ENCODE measurements at places on chromosomes 3 and 15.

- no peak for DNase-seq
Measured at GRCh38 chr3:181493423-181493822, 218.3 kb upstream of the SOX2 start.

DNA sequence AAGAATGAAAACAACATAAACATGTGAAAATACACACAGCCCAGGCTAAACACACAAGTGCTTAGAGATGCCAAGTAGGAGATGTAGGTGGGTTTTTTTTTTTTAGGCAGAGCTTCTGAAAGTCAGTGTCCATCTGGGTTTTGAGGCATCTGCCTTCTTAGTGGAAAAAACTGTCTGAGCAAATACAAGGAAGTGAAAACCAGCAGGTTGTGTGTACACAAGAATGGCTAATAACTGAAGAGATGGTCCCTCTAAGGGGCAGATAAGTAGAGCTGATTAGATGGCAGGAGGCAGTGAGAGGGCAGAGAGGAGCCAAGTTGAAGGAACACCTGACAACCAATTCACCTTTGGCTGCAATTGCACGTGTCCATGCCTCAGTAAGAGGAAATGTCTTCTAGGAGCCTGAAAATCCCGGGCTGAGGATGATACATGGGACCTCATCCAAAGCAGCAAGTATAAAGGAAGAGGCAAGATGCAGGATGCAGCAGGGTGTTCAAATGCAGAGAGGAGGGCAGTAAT, 34.9 kb downstream of the CYP19A1 start:
- no peak for DNase-seq

DNA sequence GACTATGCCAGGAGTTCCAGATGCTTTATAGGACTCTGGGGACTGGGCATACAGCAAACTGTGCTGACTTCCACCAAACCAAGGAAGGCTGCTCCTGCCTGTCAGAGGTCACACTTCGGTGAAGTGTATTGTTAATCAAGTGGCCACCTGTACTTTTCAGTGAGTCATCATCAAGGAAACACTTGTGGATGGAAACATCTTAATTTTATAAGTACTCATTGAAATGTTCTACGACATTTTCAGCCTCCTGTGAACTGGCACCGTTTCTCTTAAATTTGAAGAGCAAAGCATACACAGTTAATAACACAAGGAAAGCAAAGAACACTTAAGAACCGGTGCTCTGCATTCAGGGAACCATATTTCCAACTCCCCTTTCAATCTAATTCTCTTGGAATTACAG, 801.7 kb upstream of the DPPA4 start:
- no peak for DNase-seq

DNA sequence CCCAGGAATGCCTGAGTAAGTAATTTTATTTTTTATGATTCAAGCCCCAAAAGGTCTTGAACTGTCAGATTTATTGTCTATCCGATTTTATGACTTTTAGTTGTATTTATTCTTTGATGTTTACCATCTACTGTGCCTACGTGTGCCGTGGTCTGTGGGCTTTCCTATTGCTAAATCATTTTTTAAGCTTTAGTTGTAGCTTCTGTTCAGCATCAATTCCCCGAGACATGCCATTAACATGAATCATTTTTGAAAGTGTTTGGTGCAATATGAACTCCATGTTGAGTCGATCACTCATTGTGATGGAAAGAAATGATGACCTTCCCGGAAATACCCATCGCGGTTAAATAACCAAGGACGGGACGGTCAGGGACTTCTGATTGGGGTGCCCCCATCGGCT, 268.7 kb upstream of the THRB start:
- no peak for DNase-seq

DNA sequence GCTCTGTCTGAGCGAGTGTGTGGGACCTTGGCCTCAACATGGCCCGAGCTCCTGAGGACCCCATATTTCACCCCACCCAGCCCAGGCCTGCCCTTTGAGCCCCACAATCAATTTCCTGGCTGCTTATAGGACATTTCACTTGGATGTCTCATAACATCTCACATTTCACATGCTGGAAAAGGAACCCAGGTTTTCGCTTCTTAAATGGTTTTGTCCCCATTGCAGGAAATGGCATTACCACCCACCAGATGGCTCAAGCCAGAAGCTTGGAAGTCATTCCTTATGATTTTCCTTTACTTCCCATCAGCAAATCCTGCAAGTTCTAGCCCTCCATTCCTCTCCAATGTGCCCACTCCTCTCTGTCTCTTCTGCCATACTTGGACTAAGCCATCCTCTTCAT, 14.9 kb downstream of the ITGA11 start:
- no peak for DNase-seq

- DNase-seq = peak; percentile 19
Measured at GRCh38 chr3:185549122-185549521, 3.3 kb downstream of the LIPH start.
